ENCODE measurements at places on chromosomes 7 and 10. TPM values are rescaled to one million over a fixed set of nuclear protein-coding genes. Genes with fewer than 3 reads are reported as not detected.

Gene LBX1
- not detected for polyA plus RNA-seq

Gene AGAP5
- 2.5 TPM for polyA plus RNA-seq

Gene WASHC2C
- polyA plus RNA-seq: 19.8 TPM

Gene RET
- 0.22 TPM for polyA plus RNA-seq

DNA sequence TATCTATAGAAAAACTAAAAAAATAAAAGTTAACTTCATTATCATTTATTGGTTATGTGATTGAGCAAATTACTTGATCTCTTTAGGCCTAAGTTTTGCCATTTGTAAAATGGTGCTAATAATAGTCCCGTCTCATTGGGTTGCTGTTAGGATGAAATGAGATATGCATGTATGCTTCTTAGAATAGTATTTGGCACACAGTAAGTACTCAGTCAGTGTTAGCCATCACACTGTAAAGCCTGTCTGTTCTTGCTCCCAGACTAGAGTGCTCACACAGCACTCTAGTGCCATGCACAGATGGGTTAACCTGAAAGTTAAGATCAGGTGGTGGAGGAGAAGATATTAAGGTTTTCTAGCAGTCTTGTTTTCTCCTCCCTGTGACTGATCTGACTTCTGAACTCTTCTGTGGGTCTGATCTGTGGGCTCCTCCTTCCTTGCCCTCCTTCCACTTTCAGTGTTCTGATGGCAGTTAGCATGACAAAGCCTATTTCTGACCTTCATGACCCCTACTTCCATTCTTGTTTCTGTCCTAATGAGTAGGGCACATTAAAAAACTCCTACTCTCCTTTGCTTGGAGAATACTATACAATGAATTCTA is 167.5 kb downstream of the RNLS start:
- DNase-seq: no peak

GRCh38 chr7:27953777-27954176 is 213.8 kb downstream of the TAX1BP1 start:
- no peak for DNase-seq

DNA sequence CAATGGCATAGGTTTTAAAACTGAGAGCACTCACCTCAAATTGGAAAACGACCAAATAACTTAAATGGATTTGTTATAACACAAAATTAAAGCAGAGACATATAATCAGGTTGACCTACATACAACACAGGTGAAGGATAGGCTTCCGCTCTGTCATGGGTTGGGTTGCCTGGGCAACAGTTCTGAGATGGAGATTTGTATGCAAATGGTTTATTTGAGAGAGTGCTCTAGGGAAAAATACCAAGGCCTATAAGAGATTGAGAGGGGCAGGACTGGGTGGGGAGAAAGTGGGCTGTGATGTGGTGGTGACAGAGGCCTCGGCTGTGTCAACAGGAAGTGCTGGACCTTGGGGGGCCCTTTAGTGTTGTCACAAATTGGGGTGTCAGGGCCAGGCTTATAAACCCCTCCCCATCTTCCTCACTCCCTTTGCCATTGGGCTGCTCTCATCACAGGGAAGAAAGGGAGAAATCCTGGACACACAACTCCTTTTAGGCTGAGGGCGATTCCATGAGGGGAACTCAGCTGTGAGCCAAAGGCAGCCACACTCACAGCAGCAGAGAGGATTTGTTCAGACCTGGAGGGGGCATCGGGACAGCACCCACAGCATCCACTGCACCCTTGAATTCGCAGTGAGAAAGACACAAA is 105.4 kb upstream of the LYZL1 start:
- no peak for DNase-seq

DNA sequence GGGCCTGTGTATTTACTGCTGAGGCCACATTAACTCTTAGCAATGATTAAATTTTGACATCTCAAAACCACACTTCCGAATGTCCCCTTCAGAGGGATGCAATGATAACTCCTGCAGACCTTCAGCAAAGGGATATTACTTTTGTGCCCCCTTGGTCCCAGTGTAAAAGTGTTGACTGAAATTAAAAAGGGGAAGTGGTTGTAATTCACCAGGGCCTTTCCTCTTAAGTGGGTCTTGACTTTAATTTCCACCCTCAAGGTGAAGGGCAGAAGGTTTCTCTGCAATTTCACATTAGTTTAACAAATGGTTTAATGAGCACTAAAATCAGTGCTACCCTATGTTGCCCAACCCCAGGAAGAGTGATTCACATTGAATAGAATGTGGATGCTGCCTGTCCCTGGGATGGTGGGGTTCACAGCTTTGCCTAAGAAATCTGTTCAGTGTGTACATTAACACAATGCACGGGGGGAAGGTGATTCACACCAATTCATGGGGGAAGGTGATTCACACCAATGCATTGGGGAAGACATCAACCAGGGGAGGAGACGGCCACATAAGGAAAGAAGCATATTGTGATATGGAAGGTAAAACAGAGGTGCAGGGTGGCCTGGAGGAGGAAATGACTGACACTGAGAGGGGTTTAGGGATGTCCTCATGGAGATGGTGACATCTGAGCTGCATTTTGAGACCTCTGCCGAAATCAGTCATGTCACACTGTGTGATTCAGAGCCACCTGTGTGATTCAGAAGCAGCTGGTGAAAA is 19.4 kb upstream of the TNS3 start:
- peak; percentile 93 for DNase-seq

DNA sequence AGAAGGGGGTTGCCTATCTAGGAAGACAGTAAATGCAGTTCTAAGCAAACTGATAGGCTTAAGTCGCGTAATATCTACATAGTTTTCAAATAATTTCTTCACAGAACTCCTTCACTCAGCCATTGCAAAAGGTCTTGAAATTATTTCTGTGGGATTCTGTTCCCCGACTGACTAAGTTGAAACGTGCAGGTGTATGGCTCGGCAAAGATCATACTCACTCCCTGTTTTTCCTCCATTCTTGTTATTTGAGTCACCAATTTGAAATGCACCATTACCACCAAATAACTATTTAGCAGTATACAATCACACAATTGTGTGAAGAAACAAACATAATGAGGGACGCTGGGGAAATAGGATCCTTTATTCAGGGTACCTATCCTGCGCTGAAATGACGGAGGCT is 771.1 kb downstream of the GATA3 start:
- DNase-seq: no peak

DNA sequence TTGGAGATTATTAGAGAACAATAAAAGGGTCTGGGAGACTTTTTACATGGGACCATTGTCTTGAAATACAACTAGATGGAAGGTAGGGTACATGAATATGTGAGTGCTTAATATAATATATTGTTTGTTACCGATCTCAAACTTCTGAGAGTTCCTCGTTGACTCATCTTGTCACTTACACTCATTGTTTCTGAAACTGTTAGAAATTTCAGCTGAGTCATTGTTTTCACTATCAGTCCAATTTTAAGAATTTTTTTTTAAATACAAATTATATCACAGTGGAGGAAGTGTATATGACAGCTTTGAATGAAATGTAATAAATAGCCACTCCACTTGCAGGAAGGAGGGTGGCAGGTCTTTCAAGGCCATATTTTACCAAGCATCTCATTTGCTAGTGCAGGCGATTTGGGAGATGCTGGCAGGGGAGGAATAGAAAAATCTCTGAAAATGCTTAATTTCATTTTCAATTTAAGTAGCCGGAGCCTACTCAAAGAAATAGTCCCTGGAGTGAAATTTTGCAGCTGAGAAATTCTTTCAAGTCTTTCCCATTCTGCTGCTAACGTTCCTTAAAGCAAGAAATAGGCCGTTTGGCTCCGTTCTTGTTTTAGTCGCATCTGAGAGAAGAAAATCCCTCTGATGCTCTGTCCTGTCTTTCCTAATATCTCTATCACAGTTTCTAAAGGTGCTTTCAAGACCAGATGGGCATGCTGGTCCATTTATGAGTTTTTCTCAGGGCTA is 1404.2 kb upstream of the CELF2 start:
- DNase-seq: no peak

GRCh38 chr10:49691588-49691987 is 12.1 kb downstream of the C10orf53 start:
- no peak for DNase-seq

DNA sequence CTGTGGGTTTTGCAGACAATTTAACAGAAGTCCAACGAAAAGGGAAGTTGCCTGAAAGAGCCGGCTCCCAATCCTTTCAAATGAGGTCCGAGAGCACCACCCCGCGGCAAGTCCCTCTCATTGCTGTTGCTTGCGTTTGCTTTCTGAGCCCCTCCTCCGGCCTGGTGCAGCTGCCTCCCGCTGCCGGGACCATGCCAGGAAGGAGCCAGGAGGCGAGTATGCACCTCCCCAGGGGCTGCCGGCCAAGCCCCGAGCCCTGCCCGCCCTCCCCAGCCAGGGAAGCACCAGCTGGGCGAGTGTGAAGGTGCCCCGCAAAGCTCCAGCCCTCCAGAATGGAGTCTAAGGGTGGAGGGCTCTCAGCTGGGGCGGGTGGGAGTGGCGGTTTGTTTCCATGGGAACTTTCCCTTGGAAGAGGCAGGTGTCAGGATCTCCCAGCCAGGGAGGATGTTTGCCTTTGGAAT is 25.8 kb upstream of the PPP2R2D start:
- peak; percentile 79 for DNase-seq

GRCh38 chr7:82926477-82926876 is 236.2 kb downstream of the PCLO start:
- DNase-seq: no peak

- peak; percentile 49 for DNase-seq
These were observed 209.2 kb downstream of the SNX10 start for GRCh38 chr7:26500749-26501352.

- DNase-seq: no peak
These were observed 456.0 kb downstream of the SORCS1 start for GRCh38 chr10:106708506-106708905.

DNA sequence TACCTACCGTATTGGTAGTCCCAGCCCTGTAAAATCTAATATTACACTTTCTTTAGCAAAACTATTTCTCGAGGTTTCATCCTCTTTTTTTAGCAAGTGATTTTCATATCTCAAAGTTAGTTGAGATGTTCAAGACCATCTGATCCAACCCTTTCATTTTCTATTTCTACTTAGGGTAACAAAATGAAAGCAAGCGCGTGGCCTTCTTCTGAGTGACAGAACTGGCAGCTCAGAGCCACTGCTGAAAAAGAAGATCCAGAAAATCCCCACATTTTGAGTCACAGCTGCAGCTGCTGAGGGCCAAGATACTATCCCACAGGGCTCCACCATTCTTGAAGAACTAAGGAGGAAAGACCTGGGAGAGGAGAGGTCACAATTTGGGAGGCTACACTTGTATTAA is 24.8 kb upstream of the ZNF800 start:
- no peak for DNase-seq

DNA sequence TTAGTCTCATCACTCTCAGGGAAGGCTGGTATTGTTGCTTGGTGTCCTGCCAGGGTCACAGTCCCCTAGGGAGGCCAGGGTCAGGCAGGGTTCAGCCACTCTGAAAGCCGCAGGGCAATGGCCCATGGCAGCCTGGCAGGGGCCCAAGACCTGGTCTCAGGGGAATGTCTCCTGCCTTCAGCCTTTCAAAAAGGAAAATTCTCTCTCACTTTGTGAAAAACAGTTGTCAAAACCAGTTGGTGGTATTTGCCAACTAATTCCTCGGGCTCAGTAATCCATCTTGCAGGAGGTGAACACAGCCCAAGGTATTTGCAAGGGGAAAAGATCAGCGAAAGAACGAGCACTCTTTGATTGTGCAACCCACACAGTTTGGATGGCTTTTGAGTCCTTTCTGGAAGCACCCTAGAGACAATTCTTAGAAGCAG is 101.5 kb downstream of the JCAD start:
- DNase-seq: no peak

DNA sequence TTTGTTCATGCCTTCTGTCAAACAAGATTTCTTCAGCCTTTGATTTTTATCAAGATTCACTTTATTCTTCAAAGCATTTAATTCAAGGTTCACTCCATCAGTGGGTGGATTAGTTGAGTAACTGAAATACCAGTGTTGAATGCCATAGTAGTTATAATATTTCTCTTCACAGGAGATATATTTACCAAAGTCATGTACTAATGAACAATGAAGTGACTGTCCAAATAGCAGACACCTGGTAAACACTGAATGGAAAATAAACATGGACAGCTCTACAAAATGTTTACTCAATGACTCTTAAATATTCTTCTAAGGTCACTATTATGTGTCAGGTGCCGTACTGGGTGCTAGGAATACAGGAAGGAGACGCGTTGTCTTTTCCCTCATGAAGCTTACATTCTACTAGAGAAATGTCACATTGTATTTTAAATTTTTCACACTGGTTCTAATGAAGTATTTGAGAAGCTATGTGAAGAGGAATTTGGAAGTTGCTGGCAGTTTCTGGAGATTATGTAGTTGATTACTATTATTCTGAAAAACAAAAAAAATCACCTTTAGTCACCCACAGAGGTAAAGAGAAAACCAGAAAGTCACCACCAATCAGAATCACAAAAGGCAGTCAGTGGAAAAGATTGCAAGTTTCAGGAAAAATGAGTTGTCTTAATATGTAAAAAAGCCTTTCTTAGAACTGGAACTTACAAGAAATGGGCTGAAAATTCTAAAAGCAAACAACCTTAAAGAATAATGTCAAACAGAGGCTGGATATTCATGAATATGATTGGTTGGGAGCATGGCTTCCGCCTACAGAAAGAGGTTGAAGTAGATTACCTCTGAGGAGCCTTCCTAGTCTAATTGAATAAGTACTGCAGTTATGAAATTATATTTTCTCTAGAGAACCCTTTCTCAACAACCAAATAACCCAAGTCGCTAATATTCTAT is 84.5 kb downstream of the RTKN2 start:
- DNase-seq: peak; percentile 39

DNA sequence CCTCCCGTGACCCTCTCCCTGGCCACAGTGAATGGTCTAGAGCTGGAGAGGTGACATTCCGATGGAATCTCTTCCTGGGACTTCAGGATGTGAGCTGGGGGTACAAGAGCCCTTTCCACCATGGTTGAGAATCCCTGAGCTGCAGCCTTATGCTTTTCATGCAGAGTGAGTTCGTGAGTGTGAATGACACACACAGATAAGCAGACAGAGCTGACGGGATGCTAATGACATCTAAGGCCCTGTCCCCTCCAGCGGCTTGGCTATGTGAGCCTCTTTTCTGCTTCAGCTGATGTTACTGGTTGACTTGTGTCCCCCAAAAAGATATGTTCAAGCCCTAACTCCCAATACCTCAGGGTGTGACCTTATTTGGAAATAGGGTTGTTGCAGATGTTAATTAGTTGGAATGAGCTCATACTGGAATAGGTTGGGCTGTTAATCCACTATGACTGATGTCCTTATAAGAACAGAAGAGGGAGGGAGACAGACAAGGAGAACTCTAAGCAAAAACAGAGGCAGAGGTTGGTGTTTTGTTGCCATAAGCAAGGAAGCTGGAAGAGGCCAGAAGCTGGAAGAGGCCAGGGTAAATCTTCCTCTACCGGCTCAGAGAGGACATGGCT is 111.1 kb upstream of the AFAP1L2 start:
- no peak for DNase-seq

GRCh38 chr7:28706584-28706983 is 251.5 kb downstream of the TRIL start:
- no peak for DNase-seq

Measured in A549 (cell line).